ENCODE measurements at places on chromosomes 6 and 20. TPM values are rescaled to one million over a fixed set of nuclear protein-coding genes. Genes with fewer than 3 reads are reported as not detected.
A peak's percentile ranks its signal among the peaks of the same experiment; 100 is the strongest.

DNA sequence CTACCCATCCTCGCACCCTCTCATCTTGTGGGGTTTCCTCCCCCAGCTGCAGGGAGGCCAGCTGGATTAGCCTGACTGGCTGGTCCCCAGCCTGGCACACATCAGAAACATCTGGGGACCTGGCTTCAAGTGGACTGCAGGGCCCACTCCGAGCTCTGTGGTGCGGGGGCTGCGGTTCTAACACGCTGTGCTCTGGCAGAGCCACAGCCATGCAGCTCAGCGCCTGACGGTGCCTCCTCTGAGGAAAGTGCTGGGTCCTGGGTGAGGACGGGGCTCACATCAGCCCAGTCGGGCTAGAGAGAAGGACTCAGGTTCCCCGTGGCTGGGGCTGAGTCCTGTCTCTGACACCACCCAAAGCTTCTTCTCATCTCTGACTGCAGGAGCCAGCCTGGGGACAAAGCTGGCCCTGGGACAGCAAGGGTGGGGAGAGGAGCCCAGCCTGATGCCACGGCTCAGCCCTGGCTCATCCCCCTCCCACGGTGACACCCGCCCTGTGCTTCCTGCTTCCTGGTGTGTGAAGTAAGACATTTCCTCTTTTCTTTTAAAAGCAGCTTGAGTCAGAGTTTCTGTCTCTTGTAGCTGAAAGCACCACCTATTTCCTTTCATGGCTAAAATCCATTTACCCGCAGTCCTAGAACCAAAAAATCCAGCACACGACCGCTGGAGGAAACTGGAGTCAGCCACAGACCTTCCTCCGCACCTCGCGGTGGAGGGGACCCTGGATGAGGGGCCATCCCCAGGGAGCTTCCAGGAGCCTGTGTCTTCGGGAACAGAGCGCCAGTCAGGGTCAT, 127.4 kb upstream of the AFDN start:
- H3K27me3 ChIP-seq: no peaks in the 10 kb centered on the region
- peaks cover 16% of the 10 kb centered on the region for H3K4me1 ChIP-seq
- H3K27ac ChIP-seq: peak overlapping the region; percentile 82

DNA sequence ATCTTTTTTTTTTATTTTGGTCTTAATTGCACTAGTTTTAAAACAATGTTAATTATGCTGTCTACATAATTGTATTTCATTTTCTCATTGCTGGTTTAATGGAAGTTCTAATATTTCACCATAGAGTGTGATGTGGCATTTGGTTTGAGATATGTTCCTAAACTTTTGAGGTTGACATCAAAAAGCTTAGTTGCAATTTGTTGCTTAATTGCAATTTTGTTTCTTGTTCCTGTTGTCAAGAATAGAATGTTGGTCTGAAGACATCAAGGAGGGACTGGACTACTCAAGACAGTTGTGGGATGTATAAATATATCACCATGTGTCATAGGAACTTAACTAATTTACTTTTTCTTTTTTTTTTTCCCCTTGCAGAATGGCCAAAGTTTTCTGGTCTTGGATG, 12.5 kb downstream of the HSF2 start:
- no peaks in the 10 kb centered on the region for H3K27me3 ChIP-seq
- H3K36me3 ChIP-seq: peaks cover 13% of the 10 kb centered on the region
- no peak for DNase-seq

- H3K4me3 ChIP-seq: no peak overlapping the region
- H3K36me3 ChIP-seq: no peaks in the 10 kb centered on the region
- H3K4me1 ChIP-seq: peaks cover 15% of the 10 kb centered on the region
- peak; percentile 37 for DNase-seq
These were observed 238.5 kb downstream of the GMPR start for GRCh38 chr6:16476861-16477260.

DNA sequence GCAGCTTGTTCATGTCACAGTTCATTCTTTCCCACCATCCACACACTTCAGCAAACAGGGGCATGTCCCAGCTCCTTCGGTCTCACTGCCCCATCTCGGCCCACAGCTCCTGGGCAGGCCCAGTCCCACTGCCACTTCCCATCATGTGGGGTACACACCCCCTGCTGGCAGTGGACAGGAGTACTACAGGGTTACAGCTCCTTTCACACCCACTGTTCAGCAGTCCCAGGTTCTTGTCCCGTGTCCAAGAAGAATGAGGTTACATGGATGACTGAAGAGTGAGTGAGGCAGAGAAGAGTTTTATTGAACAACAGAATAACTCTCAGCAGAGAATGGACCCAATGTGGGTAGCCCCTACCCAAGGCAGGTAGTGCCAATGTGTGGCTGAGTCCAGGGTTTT, 77.8 kb upstream of the SMLR1 start:
- no peak overlapping the region for H3K4me3 ChIP-seq
- H3K4me1 ChIP-seq: no peaks in the 10 kb centered on the region
- no peaks in the 10 kb centered on the region for H3K36me3 ChIP-seq
- DNase-seq: no peak
- H3K27me3 ChIP-seq: no peaks in the 10 kb centered on the region
- no peak overlapping the region for H3K27ac ChIP-seq

- no peaks in the 10 kb centered on the region for H3K27me3 ChIP-seq
- H3K36me3 ChIP-seq: no peaks in the 10 kb centered on the region
- DNase-seq: no peak
- H3K27ac ChIP-seq: no peak overlapping the region
- H3K4me3 ChIP-seq: no peak overlapping the region
These were observed 120.8 kb downstream of the MOXD1 start for GRCh38 chr6:132280436-132280835.

DNA sequence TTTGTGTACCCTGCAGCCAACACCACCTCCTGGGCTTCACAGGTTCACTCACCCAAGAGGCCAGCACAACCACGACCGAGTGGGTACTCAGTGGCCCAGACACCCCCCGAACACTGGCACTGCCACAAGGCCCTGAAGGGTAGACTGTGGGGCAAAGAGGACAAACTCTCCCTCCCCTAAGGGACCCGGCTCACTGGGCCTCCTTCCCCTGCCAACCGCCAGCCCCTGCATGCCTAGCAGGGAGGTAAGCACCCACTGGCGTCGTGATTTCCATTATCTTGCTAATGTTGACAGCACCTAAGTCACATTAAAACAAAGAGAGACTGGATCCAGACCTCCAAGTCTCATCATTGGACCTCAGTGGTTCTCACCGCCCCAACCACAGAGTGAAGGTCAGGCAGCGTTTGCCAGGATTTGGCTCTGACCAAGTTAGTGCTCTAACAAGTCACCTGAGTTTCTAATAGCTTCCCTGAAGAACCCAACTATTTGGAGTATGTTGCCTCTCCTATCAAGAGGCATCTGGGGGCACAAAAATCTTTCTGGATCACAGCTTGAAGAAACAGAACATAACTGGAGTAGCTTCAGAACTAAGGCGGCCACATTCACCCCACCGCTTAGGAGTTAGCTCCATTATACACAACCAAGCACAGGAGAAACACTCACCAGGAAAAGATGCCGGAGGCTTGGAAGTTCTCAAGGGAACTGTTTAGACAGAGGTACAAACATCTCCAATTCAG, 14.0 kb upstream of the APMAP start:
- H3K4me1 ChIP-seq: no peaks in the 10 kb centered on the region
- H3K27me3 ChIP-seq: no peaks in the 10 kb centered on the region
- H3K4me3 ChIP-seq: no peak overlapping the region
- peaks cover 74% of the 10 kb centered on the region for H3K36me3 ChIP-seq

GRCh38 chr6:111267764-111268333, 180.5 kb downstream of the SLC16A10 start:
- H3K36me3 ChIP-seq: peaks cover 2% of the 10 kb centered on the region
- H3K27me3 ChIP-seq: no peaks in the 10 kb centered on the region
- no peaks in the 10 kb centered on the region for H3K4me1 ChIP-seq
- DNase-seq: no peak
- H3K4me3 ChIP-seq: no peak overlapping the region

Gene WFDC5
- not detected for total RNA-seq

- H3K27ac ChIP-seq: no peak overlapping the region
- H3K27me3 ChIP-seq: no peaks in the 10 kb centered on the region
These were observed 112.6 kb downstream of the PLCB1 start for GRCh38 chr20:8244637-8245036.

GRCh38 chr6:82038631-82039030, 208.9 kb downstream of the IBTK start:
- H3K27me3 ChIP-seq: no peaks in the 10 kb centered on the region
- no peak overlapping the region for H3K4me3 ChIP-seq
- H3K4me1 ChIP-seq: no peaks in the 10 kb centered on the region
- no peak overlapping the region for H3K27ac ChIP-seq

DNA sequence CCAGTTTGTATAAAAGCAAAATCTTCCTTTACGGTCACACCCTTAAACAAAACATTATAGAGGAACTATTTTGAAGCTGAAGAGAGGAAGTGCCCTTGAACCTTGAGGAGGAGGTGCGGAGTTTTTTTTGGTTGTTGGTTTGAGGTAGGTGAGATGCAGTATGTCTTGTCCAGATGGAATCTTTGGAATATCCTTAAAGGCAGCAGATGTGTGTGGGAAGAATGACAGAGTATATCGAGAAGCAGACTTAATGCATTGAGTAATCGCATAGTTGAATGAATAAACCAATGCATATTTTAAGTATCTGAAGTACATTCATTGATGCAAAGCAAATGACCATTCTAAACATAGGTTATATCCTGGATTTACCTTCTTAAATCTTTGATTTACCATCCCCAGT, 49.9 kb downstream of the AIG1 start:
- no peak overlapping the region for H3K4me3 ChIP-seq
- H3K36me3 ChIP-seq: no peaks in the 10 kb centered on the region
- DNase-seq: no peak
- peaks cover 5% of the 10 kb centered on the region for H3K4me1 ChIP-seq
- no peak overlapping the region for H3K27ac ChIP-seq

Gene TXLNB
- 3.3 TPM for total RNA-seq

Gene PGM3
- total RNA-seq: 24.5 TPM

Gene KATNA1
- total RNA-seq: 19.8 TPM

DNA sequence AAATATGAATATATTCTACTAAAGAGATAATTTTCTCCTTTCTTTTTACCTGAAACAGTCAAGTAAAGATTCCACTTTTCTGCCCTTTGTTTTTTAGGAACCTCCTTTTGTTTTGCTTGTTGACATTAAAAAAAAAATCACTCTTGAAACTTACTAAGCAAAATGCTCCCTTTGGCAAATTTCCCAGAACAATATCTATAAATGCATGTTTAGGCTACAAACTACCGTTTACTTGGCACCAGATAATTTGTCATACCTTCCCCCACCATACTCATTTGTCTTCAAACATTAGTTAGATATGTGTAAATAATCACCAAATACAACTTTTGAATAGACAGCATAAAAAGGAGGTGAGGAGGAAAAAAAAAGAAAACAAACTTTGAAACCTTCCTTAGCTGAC, 604.7 kb downstream of the RFPL4B start:
- DNase-seq: no peak
- no peak overlapping the region for H3K27ac ChIP-seq
- H3K36me3 ChIP-seq: no peaks in the 10 kb centered on the region
- no peaks in the 10 kb centered on the region for H3K4me1 ChIP-seq

DNA sequence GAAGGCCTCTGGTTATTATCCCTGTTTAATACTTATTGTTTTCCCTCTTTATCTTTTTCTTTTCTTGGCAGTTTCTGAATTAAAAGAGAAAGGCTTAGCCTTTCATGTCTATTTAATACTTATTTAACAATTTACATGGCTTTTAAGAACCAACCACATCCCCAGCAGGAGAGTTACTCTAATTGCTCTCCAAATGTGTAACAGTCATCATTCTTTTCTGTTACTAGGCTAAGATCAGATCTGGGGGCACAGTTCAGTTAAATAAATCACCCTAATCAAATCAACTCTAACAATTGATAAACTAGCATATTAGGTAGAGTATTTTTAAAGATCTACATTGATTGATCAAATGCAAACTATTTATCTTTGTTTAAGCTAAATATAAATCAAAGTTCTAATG, 54.1 kb upstream of the NT5E start:
- H3K27me3 ChIP-seq: no peaks in the 10 kb centered on the region
- H3K4me3 ChIP-seq: no peak overlapping the region
- no peak for DNase-seq
- H3K4me1 ChIP-seq: no peaks in the 10 kb centered on the region
- H3K27ac ChIP-seq: no peak overlapping the region
- no peaks in the 10 kb centered on the region for H3K36me3 ChIP-seq

DNA sequence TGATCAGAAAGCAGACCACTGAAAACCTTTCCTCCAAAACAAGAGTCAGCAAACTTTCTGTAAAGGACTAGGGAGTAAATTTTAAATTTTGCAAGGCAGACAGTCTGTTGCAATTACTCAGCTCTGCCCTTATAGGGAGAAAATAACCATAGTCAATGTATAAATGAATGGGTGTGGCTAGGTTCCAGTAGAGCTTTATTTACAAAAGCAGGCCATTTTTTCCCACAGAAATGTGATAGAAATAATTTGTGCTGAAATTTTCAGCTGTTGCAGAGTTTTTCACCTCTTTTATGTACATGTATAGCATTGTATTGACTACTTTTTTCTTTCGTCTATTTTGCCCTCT, 7.7 kb downstream of the AMD1 start:
- H3K36me3 ChIP-seq: no peaks in the 10 kb centered on the region
- H3K27ac ChIP-seq: no peak overlapping the region
- H3K4me1 ChIP-seq: peaks cover 79% of the 10 kb centered on the region

- H3K27me3 ChIP-seq: no peaks in the 10 kb centered on the region
- no peaks in the 10 kb centered on the region for H3K36me3 ChIP-seq
- no peak overlapping the region for H3K27ac ChIP-seq
- no peaks in the 10 kb centered on the region for H3K4me1 ChIP-seq
- no peak overlapping the region for H3K4me3 ChIP-seq
These were observed 112.9 kb downstream of the DLL1 start for GRCh38 chr6:170177772-170178560.

Gene OTOR
- total RNA-seq: not detected

Gene SRMS
- total RNA-seq: 0.17 TPM

GRCh38 chr20:43926287-43927050, 11.8 kb downstream of the TOX2 start:
- no peak overlapping the region for H3K4me3 ChIP-seq
- peaks cover 4% of the 10 kb centered on the region for H3K27me3 ChIP-seq
- no peak for DNase-seq
- H3K4me1 ChIP-seq: peaks cover 19% of the 10 kb centered on the region
- H3K36me3 ChIP-seq: no peaks in the 10 kb centered on the region

DNA sequence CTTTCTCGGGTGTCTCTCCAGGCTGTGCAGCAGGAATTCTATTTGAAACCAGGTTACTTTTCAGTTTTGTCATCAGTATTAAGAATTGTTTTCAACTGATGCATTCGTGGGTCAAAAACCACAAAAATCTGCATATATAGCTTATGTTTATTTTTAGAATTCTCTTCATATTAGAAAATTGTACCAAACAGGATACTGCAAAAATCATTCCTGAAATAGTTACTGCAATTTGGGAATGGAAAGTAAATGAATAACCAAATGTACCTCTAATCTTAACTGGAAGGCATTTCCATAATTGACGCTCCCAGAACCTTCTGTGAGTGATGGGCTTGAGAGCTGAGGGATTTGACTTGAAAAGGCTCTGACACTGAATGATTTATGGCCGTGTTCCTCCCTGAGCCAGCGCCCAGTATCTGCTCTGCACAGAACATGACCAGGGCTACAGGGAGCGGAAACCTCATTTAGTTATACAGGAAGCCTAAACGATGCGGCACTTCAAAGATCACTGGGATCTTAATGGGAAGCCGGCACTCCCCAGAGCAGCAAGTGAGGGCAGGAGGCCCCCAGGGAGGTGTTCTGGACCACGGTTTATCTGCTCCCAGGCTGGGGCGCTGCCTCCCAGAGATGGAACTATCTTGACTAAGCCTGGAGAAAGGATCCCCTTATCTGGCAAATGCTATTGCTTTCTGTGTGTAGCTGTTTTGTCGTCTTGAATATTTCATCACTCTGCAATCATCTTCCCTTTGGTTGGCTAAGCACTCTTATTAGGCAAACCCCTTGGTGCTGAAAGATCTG, 446.0 kb downstream of the QKI start:
- no peak for DNase-seq
- H3K36me3 ChIP-seq: no peaks in the 10 kb centered on the region

GRCh38 chr6:3648724-3649123, 102.8 kb downstream of the PXDC1 start:
- H3K4me1 ChIP-seq: no peaks in the 10 kb centered on the region
- H3K27me3 ChIP-seq: no peaks in the 10 kb centered on the region

Gene MLN
- not detected for total RNA-seq

All from B cell (primary cell).